Nucleus accumbens (tissue), 56 donors: ENCODE measurements at places on chromosomes 6 and 20.

GRCh38 chr6:118650582-118651281 is 659 bp downstream of the CEP85L start:
- DNase-seq, result no peak

- DNase-seq, result no peak
These were observed 13.8 kb downstream of the VAPB start for GRCh38 chr20:58402827-58403226.

DNA sequence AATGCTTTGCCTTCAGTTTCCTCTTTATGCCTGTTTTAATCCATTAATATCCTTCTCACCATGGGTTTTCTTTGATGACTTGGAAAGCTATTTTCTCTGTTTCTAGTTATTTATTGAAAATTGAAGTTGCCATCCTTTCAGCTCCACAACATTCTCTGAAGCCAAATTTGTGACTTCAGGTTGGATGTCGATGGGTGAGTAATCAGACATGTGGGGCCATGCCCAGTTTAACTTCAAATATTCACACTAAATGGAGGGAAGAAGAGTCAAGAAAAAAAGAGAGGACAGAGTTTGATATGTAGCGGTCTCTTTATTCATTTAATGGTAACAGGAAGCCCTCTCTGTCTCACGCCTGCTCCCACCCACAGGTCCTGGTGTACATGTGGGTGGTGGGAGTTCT is 89.1 kb upstream of the RIPOR2 start:
- DNase-seq, result no peak

- no peak for DNase-seq
These were observed 241.2 kb downstream of the UST start for GRCh38 chr6:148987982-148988381.

GRCh38 chr20:44746367-44747165 is 901 bp downstream of the KCNK15 start:
- no peak for DNase-seq

- no peak for DNase-seq
These were observed 238.5 kb downstream of the ZFAND3 start for GRCh38 chr6:38057994-38058393.

GRCh38 chr6:27293436-27294098 is 18.5 kb downstream of the POM121L2 start:
- DNase-seq, result no peak

DNA sequence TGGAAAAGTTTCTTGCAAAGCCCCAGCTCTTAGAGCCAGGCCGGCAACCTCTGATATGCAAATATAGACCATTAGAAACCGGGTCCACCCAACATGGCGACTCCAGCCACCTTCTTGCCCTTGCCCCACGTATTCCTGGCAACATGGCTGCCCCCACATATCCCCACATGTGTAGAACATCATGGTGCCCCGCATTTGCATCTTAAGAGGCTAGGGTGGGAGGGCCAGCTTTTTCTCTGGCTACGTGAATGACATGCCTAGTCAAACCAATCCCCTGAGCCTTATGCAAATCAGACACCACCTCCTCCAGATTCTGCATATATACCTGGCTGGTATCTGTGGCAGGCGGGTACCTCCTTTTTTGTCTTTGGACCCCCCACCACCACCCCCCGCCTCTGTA is 106.1 kb upstream of the PTPRT start:
- DNase-seq, result no peak

GRCh38 chr20:63215101-63216040 is 560 bp downstream of the YTHDF1 start:
- peak; percentile 50 for DNase-seq

- no peak for DNase-seq
These were observed 1.5 kb downstream of the COL12A1 start for GRCh38 chr6:75204217-75204958.

DNA sequence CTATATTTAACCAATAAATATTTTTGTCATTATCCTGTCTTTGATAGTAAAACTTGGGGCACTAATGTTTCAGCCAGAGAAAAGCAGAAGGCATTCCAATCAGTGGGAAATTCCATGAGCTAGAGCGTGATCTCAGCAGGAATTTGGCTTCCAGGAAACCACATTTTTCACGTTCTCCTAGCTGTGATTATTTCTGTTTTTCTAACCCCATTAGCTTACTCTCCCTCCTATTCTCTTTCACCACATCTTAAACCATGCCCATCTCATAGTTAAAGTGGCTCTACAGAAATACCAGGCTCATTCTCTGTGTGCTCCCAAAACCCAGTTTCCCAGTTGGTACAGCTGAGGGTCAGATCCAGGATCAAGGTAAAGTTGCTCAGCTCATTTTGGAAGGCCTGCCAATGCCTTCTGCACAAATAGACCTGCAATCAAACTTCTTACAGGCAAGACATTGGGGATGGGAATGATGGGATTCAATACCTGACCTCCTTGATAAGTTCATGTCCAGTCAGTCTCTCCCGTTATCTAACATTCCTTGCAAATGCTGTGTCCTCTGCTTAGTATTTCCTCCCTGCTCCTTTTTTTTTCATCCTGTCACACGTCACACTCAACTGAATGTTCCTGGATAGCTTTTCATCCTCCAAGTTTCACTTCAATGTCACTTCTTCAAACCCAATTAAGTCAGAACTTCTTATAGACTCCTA is 33.1 kb upstream of the TMEM30A start:
- DNase-seq, result no peak

DNA sequence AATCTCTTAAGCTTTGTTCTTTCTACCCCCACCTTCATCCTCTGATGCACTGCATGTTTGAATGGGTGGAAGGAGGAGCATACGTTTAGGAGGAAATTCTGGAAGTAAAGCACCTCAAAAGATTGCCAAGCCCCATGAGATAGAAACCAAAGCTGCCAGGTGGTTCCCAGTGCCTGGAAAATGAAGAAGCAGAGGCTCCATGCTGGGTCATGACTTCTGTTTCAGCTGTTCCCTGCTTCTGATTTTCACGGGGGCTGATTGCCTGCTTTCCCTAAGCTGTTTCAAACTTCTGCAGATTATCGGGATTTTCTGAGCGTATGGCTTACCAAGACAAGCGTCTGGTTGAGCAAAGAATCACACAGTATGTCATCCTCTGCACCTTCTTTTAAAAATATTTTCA is 87.5 kb upstream of the SYNDIG1 start:
- no peak for DNase-seq

GRCh38 chr6:109298605-109299264 is 83.5 kb downstream of the CD164 start:
- no peak for DNase-seq

DNA sequence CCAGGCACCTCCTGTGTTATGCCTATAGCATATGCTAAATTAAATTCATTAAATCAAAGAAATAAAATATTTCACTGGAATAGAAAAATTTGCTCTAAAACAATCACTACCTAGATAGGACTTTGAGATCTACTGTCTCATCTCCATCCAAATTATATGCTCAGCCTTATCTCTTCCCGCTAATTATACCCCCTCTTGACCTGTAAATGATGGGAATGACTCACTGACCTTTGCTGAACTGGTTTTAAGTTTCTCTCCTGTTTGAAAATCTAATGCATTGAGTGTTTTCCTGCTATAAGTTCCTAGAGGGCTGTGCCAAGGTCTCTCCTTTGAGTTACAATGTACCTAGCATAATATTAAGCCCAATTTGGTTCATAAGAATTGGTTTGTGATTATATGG is 110.1 kb downstream of the BMP2 start:
- no peak for DNase-seq

DNA sequence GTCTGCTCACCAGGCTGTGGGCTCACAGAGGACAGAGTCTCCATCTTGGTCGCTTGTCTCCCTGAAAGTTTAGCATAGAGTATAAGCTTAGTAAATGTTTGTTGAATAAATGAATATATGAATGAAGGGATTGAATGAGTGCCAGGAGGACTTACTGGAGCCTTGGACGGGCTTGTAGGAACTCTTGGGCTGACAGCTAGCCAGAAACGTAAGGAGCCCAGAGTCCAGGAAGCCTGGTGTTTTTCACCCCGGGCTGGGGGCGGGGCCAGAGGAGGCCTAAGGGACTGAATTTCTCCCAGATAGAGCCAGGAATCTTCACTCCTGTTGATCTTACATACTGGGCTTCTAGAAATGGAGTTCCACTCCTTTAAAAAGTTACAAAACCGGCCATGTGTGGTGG is 68.5 kb upstream of the SRSF6 start:
- DNase-seq, result no peak

DNA sequence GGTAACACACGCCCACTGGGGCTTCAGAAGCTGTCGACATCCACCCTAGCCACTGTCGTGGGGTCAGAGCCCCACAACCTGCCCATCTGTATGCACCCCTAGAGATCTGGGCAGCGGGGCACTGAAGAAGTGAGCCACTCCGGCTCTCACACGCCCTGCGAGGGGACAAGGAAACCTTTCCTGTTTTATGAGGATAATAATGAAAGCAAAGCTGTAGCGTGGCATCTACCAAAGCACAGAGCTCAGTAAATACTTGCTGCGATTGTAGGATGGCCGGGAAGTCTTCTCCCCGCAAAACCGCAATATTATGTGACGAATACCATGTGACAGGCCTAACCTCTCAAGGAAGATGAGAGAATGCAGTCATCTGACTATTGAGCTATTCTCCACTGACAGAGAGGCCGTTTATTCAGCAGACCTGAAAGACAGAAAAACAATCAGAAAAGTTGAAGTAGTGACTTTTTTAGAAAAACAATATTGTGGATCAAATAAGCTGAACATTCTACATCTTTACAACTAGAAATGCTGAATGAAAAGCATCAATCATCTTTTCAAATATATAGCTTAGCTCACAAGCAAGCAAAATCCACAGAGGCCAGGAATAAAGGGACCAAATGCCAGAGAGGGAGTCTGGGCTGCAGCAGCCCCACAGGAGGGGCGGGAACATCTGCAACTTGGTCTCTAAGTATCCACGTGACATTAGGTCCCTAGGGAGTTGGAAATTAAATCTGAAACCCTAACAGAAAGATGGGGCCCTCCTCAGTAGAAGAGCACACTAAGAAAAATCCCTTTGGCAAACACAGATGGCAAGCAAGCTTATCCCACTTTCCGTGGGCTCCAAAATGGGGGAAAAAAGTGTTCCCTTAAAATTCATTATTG is 207.8 kb downstream of the TTLL2 start:
- DNase-seq, result no peak

DNA sequence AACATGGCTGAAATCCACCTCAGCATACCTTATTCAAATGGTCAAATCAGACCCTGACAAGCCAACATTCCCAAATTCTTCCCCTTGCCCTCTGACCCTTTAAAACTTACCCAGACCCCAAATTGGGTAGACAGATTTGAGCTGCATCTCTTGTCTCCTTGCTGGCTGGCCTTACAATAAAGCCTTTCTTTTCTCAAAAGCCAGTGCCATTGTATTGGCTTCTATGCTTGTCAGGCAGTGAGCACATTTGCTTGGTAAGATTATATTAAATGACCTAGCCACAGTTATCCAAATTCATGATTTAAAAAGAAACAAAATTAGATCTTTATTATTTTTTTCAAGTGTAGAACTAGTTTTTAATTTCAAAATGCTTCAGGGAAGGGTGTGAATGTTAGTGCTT is 67.8 kb upstream of the FAM83B start:
- DNase-seq, result no peak

DNA sequence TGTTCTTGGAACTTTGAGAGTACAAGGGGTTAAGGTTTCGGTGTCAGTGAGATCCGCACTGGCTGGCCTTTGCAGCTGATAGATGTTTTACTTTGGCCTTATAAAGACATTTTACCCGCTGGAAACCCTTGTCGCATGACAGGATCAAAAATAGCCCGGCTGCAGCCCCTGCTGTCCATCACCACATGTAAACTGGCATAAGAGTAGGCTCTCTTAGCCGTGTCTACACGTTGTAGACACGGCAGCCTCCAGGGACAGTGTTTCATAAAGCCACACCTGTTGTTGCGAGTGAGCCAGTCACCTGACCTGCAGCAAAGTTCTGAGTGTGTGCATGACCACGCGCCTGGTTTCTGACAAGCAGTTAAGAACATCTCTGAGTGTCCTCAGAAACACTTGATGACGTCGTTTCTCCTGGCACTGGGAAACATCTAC is 8.5 kb downstream of the RBM24 start:
- DNase-seq, result no peak

DNA sequence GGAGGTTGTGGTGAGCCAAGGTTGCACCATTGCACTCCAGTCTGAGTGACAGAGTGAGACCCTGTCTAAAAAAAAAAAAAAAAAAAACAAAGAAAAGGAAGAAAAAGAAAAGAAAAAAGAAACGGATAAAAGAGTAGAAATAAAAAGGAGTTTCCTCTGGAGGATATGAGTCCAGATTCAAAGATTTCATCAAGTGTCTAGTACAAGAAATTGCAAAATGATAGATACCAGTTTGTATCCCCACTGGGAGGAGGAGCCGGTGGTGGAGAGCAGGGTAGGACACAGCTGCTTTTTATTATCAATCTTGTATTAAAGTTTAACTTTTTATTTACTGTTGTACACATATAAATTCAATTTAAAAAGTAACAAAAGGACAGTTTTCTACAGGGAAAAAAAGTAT is 113.9 kb downstream of the BMP7 start:
- no peak for DNase-seq

GRCh38 chr6:8108759-8109539 is 6.6 kb upstream of the EEF1E1 start:
- no peak for DNase-seq

DNA sequence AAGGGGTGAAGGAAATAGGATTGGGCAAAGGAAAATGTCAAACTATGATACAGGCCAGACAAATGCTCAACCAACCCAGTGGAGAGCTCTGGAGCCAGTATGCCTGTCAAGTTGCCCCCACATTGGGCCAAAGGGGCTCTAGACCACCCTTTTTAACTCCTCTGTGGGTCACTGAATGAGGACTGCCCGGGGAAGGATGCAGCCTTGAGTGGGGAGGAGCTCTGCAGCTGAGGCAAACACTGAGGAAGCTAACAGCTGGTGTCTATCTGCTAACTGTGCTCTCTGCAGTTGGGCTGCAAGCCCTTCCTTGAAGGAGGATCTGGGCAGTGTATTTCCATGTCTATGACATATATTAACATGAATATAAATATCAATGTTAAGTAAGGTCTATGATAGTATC is 98.4 kb upstream of the PRSS16 start:
- no peak for DNase-seq

- no peak for DNase-seq
These were observed 76.7 kb downstream of the CEP162 start for GRCh38 chr6:84150705-84151104.

GRCh38 chr20:51750037-51750769 is 18.0 kb downstream of the ATP9A start:
- peak; percentile 68 for DNase-seq

DNA sequence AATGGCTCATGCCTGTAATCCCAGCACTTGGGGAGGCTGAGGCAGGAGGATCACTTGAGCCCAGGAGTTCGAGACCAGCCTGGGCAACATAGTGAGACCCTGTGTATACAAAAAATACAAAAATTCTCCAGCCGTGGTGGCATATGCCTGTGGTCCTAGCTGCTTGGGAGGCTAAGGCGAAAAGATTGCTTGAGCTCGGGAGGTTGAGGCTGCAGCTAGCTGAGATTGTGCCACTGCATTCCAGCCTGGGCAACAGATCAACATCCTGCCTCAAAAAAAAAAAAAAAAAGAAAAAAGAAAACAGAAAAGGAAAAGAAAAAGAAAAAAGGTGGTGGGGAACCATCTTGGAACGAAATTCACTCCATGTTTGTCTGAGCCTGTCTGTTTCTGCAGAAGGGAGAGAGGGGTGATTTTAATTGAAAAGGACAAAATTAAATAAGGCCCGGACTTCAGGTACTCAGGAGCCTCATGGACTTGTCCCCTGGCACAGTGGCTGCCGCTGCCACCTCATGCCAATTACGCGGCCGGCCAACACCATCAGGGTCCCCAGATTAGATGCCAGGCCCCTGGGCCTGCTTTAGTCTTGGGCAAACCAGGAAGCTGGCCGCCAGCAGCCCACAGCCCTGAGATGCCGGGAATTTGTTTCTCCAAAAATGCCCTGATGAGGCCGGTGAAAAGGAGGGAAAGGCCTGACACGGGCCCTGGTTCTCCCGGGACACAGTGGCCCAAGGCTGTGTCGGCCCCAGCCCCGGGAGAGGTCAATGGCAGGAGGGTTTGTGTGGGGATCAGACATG is 37.8 kb upstream of the STX16 start:
- no peak for DNase-seq
